ENCODE measurements at places on chromosomes 7 and 10. TPM values are rescaled to one million over a fixed set of nuclear protein-coding genes. Genes with fewer than 3 reads are reported as not detected.

Gene APBB1IP
- 1.6 TPM for total RNA-seq

Gene CCM2
- 31.6 TPM for total RNA-seq

Gene SCART1
- total RNA-seq = 1.00 TPM

Gene TEX47
- total RNA-seq = not detected

Gene CRYGN
- total RNA-seq = not detected

Gene NPTX2
- 3.0 TPM for total RNA-seq

Gene GIMAP4
- 1.8 TPM for total RNA-seq

Gene HOXA10
- 9.9 TPM for total RNA-seq

Gene SPDYE17
- total RNA-seq = not detected

Gene CAV2
- 49.2 TPM for total RNA-seq

Gene OR2A5
- total RNA-seq = 0.44 TPM
